ENCODE measurements at places on chromosomes 6 and 20.
A peak's percentile ranks its signal among the peaks of the same experiment; 100 is the strongest.

- peaks cover 40% of the 10 kb centered on the region for H3K4me1 ChIP-seq
- H3K27ac ChIP-seq = no peak overlapping the region
- peaks cover 29% of the 10 kb centered on the region for H3K36me3 ChIP-seq
- no peak overlapping the region for H3K4me3 ChIP-seq
Measured at GRCh38 chr20:1327241-1327653, 1.7 kb downstream of the SDCBP2 start.

DNA sequence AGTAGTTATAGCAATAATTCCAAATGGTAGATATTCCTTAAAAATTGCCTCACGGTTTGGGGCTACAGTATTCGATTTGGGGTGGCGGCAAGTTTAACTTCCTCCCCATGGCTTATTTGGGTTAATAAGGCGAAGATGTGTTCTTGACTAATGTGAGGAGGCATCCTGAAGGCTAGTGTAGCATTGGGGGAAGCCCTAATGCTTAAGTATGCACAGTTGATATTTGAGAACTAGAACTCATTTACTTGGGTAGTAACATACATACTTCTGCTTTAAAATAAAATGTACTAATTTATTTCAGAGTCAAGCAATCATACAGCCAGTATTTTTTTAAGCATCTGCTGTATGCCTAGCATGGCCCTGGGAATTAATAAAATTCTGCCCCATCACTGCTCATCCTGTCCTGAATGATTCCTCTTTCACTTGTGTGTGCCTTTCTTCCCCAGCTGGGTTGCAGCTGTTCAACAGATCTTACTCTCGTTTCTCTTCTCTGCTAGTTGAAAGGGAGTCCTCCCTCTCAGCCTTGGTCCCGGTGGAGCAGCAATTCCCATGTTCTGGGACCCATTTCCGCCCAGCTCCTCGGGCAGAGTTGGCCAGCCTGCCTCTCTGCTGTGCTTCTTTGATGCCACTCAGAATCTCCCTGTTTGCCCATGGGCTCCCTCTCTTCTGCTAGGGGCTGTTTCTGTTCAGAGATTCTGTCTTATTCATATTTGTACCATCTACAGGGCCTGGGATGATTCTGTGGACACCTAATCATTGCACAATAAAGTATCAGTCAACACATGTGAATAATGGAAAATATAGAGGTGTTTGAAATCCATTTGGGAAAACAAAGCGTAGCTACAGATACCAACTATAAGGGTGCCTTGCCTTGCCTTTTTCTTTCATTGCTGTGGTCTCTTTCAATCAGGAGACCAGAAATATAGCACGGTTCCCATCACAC, 104.8 kb downstream of the ARID1B start:
- no peak overlapping the region for H3K27ac ChIP-seq
- no peaks in the 10 kb centered on the region for H3K36me3 ChIP-seq
- no peak overlapping the region for H3K4me3 ChIP-seq
- H3K4me1 ChIP-seq = peaks cover 35% of the 10 kb centered on the region
- DNase-seq = no peak
- no peaks in the 10 kb centered on the region for H3K27me3 ChIP-seq

- H3K27ac ChIP-seq = no peak overlapping the region
- no peak for DNase-seq
- peaks cover 1% of the 10 kb centered on the region for H3K27me3 ChIP-seq
- H3K4me3 ChIP-seq = no peak overlapping the region
- H3K4me1 ChIP-seq = peaks cover 15% of the 10 kb centered on the region
Measured at GRCh38 chr20:24744747-24745146, 204.3 kb upstream of the CST7 start.

- no peaks in the 10 kb centered on the region for H3K27me3 ChIP-seq
- no peak for DNase-seq
- no peak overlapping the region for H3K4me3 ChIP-seq
- H3K27ac ChIP-seq = no peak overlapping the region
- no peaks in the 10 kb centered on the region for H3K36me3 ChIP-seq
Measured at GRCh38 chr6:1798303-1798964, 188.7 kb downstream of the FOXC1 start.

DNA sequence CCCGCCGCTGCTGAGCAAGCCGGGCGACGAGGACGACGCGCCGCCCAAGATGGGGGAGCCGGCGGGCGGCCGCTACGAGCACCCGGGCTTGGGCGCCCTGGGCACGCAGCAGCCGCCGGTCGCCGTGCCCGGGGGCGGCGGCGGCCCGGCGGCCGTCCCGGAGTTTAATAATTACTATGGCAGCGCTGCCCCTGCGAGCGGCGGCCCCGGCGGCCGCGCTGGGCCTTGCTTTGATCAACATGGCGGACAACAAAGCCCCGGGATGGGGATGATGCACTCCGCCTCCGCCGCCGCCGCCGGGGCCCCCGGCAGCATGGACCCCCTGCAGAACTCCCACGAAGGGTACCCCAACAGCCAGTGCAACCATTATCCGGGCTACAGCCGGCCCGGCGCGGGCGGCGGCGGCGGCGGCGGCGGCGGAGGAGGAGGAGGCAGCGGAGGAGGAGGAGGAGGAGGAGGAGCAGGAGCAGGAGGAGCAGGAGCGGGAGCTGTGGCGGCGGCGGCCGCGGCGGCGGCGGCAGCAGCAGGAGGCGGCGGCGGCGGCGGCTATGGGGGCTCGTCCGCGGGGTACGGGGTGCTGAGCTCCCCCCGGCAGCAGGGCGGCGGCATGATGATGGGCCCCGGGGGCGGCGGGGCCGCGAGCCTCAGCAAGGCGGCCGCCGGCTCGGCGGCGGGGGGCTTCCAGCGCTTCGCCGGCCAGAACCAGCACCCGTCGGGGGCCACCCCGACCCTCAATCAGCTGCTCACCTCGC, 1.5 kb downstream of the ARID1B start:
- H3K4me1 ChIP-seq = peaks cover 46% of the 10 kb centered on the region
- H3K4me3 ChIP-seq = peak overlapping the region; percentile 77
- peak overlapping the region; percentile 75 for H3K27ac ChIP-seq
- H3K27me3 ChIP-seq = no peaks in the 10 kb centered on the region
- peak; percentile 50 for DNase-seq
- peaks cover 3% of the 10 kb centered on the region for H3K36me3 ChIP-seq

DNA sequence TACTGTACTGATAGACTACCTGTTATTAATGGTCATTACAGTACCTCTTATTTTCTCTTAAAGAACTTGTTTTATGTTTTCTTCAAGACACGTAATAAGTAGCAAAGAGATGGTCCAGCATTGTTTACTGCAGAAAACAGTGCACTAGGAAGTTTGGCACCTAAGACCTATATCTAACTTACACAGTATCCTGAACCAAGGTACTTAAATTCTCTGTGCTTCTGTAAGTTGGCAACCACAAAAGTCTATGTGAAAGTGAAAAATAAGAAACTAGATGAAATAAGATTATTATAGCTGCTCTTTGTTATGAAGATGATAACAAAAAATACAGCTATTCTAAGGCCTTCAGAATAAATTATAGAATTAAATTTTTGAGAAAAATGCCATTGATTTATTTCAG, 411.7 kb upstream of the SOX4 start:
- no peaks in the 10 kb centered on the region for H3K27me3 ChIP-seq
- peaks cover 13% of the 10 kb centered on the region for H3K36me3 ChIP-seq
- H3K4me3 ChIP-seq = no peak overlapping the region
- no peak overlapping the region for H3K27ac ChIP-seq
- H3K4me1 ChIP-seq = peaks cover 27% of the 10 kb centered on the region

GRCh38 chr6:43644940-43645612, at the start of gene RSPH9:
RSPH9 (plus strand) TSS chr6:43645036; CDS start chr6:43645099, 63 bp downstream.
- H3K4me1 ChIP-seq = peaks cover 18% of the 10 kb centered on the region
- peaks cover 20% of the 10 kb centered on the region for H3K36me3 ChIP-seq
- peak within 1 kb of the TSS; percentile 83 for H3K4me3 ChIP-seq
- H3K27ac ChIP-seq = no peak within 1 kb of the TSS
- DNase-seq = peak; percentile 64

DNA sequence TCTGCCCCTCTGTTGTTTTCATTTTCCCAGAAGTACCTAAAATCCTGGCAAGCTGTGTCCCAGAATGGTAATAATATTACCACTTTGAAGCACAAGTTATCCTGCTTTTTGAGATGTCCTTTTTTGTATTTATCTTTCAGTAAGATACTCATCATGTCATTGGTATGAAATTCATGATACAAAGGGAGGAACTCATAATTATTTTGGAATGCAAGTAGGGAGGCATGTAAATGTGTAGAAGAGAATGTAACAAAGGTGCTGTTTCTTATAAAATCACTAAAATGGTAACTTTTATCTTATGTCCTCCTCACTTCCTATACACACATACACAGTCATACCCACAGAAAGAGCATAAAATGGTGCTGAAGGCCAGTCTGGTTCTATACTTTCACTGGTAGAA, 109.9 kb downstream of the CD2AP start:
- no peak for DNase-seq
- no peak overlapping the region for H3K4me3 ChIP-seq
- peaks cover 49% of the 10 kb centered on the region for H3K36me3 ChIP-seq
- no peaks in the 10 kb centered on the region for H3K4me1 ChIP-seq
- H3K27ac ChIP-seq = no peak overlapping the region

DNA sequence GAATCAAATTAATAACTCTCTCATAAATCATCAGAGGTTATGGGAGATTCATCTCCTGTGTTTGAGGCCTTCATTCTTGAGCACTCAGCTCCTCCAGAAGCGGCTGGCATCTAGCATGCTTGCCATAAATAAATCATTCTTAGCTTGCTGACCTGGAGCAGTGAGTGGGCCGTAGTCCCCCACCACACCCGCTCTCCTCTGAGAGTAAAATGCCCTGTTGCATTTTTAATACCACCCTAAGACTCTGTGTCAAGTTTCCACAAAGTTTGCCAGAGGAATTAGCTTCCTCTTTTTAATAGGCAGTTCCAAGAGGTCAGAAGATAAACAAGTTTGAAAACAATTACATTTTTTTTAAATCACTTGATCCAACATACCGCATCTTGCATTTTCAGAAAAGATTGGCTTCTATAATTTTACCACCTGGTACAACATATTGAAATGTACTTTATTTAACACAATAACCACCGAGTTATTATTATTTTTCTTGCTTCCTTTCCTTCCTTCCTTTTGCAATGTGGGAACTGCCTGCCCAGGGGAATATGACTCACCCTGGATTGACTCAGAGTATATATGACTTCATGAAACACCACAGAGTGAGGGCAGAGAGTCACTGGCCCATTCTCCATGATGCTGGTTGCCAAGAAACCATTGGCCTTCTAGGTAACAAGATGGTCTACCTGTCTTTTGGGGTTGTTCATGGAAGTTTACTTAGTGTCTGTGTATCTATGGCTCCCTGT, 29.4 kb upstream of the CLIC5 start:
- peaks cover 10% of the 10 kb centered on the region for H3K27me3 ChIP-seq
- H3K27ac ChIP-seq = peak overlapping the region; percentile 33
- no peak overlapping the region for H3K4me3 ChIP-seq
- no peak for DNase-seq

- peak overlapping the region; percentile 81 for H3K4me3 ChIP-seq
- H3K27ac ChIP-seq = no peak overlapping the region
- H3K4me1 ChIP-seq = peaks cover 38% of the 10 kb centered on the region
- peaks cover 47% of the 10 kb centered on the region for H3K27me3 ChIP-seq
- peak; percentile 38 for DNase-seq
Measured at GRCh38 chr6:29631860-29632731, 887 bp downstream of the GABBR1 start.

DNA sequence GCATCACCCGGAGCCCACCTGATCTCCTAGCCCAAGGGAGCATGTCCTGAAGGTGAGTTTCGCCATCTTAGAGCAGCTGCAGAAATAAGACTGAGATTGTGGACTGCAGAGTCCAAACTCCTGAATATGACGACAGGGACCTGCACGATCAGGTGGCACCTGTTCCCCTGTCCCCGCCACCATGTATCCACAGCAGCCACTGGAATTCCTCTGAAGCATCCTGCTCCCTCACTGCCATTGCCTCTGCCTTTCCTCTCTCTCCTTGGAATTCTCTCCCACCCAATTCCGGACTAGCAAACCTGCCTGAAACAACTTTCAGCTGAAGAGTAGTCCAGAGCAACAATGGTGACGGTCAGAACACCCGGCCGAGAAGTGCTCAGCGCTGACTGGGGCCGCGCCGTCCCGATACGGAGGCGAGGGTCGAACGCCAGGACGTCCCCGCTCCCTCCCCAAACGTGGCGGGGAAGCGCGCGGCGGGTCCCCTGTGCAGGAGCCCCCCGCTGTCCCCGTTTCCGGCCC, 694 bp upstream of the FAM120B start:
- H3K4me3 ChIP-seq = peak overlapping the region; percentile 61
- H3K36me3 ChIP-seq = peaks cover 19% of the 10 kb centered on the region
- no peak for DNase-seq
- peaks cover 27% of the 10 kb centered on the region for H3K27me3 ChIP-seq
- peaks cover 23% of the 10 kb centered on the region for H3K4me1 ChIP-seq
- H3K27ac ChIP-seq = no peak overlapping the region

DNA sequence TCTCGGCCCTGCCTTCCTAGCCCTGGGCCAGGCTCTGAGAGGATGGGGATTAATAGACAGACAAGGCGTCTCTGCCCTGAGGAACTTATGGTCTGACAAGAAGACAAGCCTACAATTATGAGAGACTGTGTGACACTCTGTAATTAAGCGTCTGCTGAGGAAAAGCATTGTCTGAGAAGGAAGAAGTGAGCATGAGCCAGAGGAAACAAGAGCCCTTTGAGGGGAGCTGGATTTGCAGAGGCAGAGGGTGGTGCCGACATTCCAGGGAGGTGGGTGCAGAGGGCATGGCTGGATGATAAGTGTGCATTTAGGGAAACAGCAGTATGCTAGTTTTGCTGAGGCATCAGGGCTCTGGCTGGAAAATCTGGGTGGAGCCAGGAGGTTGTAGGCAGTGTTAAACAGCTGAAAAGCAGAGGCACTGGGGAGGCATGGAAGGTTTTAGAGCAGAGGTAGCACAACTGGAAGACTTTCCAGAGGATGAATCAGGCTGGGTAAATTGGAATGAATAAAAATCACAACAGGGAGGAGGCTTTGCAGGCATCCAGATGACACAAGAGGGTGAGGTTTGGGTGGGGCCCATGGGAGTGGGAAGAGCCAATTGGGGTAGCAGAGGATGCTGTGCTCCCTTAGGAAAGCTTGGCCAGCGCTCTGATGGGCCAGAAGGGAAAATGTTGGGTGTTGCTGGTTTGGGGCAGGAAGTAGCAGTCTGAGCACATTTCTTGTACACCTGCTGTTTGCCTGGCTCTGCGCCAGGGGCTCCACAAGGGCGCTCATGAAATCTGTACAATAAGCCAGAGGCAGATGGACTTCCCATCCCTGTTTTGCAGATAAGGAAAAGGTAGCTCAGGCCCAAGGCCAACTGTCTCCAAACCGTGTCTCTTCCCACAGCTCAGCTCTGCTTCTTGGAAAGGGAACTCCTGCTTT, 74.0 kb upstream of the MYL9 start:
- H3K27me3 ChIP-seq = no peaks in the 10 kb centered on the region
- peaks cover 4% of the 10 kb centered on the region for H3K36me3 ChIP-seq
- peak overlapping the region; percentile 35 for H3K27ac ChIP-seq
- H3K4me1 ChIP-seq = peaks cover 71% of the 10 kb centered on the region
- peak overlapping the region; percentile 10 for H3K4me3 ChIP-seq
- no peak for DNase-seq

Measured in activated T-helper 2 cell treated with anti-CD3 and anti-CD28 coated beads, Interferon-gamma antibody, Interleukin-2, Interleukin-4, amounts not matched to agents 10 μg/mL and 5 μg/mL and 100 μg/mL, durations not matched to agents 14 hours and 24 hours and 36 hours (primary cell).